KBM-7 (cell line): ENCODE measurements at places on chromosomes 12 and 14.

- DNase-seq: no peak
These were observed 222.7 kb upstream of the PLXNC1 start for GRCh38 chr12:93925585-93926205.

DNA sequence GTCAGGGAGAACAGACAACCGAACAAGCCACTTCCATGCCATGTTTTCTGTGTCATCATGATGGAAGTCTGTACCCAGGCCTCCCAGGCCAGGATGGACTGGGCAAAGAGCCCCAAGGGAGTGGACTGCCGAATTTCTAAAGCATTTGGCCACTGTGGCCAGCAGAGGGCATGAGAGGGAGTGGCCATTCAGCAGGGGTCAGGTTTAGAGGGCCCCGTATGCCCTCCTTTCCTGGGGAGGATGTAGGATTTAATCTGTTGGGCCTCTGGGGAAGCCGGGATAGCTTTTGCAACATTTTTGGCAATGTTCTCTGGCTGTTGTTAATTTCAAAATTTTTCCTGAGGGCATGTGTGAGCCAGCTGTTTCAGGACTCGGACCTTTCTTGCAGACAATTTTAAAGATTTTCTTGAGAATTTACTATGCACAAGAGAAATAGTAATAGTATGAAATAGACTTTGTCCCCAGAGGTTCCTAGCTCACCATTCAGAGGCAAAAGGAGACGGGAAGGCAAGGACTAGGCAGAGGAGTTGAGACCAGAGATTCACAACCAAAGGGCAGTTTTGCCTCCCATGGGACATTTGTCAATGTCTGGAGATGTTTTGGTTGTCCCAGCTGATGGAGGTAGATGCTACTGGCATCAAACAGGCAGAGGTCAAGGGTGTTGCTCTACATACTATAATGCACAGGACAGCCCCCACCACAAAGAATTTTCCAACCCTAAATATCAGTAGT lies 18.0 kb downstream of the ACACB start:
- DNase-seq: no peak

DNA sequence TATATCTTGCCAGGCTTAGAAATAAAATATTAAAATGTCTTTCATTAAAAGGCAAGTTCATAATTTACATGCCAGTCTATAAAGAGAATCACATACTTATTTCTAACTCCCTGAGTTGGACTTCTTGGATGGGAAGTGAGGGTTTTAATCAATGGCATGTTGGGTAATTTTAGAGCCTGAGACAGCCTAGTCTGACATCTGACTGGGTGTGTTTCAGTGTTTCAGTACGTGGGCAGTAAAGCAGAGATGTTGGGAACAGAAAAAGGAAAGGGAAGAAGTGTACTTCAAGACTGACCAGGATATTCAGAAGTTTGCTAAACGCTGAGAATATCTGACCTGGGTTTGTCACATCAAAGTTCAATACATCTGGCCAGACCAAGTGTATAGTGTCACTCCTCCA lies 171.8 kb downstream of the BTG1 start:
- DNase-seq: no peak

- no peak for DNase-seq
These were observed 1.7 kb upstream of the FGD4 start for GRCh38 chr12:32397696-32398095.

- no peak for DNase-seq
These were observed 225.2 kb downstream of the C12orf75 start for GRCh38 chr12:105555556-105556295.

GRCh38 chr14:103298620-103299019 lies 35.4 kb upstream of the EIF5 start:
- DNase-seq: no peak

DNA sequence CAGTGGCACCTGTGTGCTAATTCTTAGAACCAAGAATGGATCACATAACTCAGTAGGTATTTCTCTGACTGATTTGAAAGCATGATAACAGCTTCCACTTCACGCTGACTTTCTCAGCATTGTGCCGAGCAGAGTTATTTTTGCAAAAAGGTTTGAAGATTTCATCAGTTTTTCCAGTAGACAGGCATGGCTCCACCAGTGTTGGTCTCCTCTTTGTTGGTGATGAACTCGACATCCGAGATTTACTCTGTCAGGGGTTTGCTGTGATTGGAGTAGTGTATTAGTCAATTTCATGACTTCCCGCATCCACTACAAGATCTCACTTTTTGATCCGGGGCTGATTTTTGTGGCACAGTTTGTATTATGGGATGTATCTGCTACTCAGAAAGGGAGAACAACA lies 85.3 kb downstream of the PRKCH start:
- no peak for DNase-seq

GRCh38 chr12:27474344-27474743 lies 27.8 kb downstream of the SMCO2 start:
- no peak for DNase-seq

DNA sequence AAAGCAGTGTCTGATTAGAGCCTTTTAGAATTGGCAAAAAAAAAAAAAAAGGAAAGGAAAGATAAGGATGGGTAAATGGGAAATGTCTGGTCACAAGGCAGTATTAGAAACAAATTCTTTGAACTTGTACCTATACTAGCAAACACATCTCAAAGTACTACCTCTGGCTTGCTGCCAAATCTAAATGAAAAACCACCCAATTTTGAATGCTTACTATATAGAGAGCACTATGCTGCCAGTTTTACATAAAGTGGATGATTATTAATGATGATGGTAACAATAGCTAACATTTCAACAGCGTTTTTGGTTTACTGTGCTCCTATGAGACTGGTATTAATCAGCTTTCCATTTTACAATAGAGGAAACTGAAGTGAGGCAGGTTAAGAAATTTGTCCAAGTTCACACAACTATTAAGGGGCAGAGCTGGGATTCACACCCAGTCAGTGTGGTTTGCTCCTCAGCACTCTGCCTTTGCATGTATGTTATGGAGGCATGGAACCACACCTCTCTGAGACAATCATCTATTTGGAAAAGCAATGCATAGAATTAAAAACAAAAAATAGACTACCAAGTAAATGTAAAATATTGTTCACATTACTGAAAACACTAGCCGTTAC lies 34.2 kb downstream of the ATP2B1 start:
- no peak for DNase-seq
